ENCODE measurements at places on chromosomes 16 and 17. TPM values are rescaled to one million over a fixed set of nuclear protein-coding genes. Genes with fewer than 3 reads are reported as not detected.

The SPATA32 gene
- not detected for total RNA-seq

The SOX9 gene
- total RNA-seq, result 50.5 TPM

The ERBB2 gene
- total RNA-seq, result 39.2 TPM

The MEIOC gene
- 0.24 TPM for total RNA-seq

The CBFA2T3 gene
- 0.20 TPM for total RNA-seq

The KCNJ18 gene
- not detected for total RNA-seq

The PRSS36 gene
- total RNA-seq, result 0.53 TPM

The HIGD1B gene
- total RNA-seq, result not detected

The FBXO39 gene
- 0.92 TPM for total RNA-seq

The CDRT15L2 gene
- not detected for total RNA-seq

The STAC2 gene
- not detected for total RNA-seq

The TRPV2 gene
- 0.25 TPM for total RNA-seq

Measured in foreskin keratinocyte (primary cell).